ENCODE measurements at places on chromosomes 7 and 10. TPM values are rescaled to one million over a fixed set of nuclear protein-coding genes. Genes with fewer than 3 reads are reported as not detected.
A peak's percentile ranks its signal among the peaks of the same experiment; 100 is the strongest.

The TMEM176A gene
- 42.4 TPM for total RNA-seq

The GDF2 gene
- total RNA-seq: not detected

GRCh38 chr7:129271500-129272355 is 46.9 kb downstream of the AHCYL2 start:
- H3K27me3 ChIP-seq: no peaks in the 10 kb centered on the region
- no peak overlapping the region for H3K4me3 ChIP-seq
- H3K36me3 ChIP-seq: peaks cover 9% of the 10 kb centered on the region
- ATAC-seq: no peak

DNA sequence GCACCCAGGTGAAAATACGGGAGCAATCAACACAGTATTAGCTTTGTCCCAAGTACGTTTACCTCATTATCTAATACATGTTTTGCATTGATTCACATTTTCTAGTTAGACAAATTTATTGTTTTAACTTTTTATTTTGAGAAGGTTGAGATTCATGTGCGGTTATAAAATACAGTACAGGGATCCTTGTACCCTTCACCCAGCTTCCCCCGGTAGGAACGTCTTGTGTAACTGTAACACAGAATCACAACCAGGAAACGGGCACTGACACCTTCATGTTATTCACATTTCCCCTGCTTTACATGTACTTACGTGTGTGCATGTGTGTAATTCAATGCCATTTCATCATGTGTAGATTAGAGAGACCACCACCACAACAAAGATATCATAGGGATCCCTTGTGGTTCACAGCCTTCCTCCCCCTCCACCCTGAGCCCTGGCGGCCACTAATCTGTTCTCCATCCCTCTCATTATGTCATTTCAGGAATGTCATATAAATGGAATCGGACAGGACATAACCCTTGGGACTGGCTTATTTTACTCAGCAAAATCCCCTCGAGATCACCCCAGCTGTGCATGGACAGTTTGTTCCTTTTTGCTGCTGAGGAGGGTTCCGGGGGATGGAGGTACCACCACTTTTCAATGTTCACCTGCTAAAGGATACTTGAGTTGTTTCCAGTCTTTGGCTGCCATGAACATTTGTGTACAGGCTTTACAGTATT is 46.5 kb upstream of the C10orf71 start:
- no peaks in the 10 kb centered on the region for H3K36me3 ChIP-seq
- no peak overlapping the region for H3K4me3 ChIP-seq
- H3K4me1 ChIP-seq: no peaks in the 10 kb centered on the region
- no peak for ATAC-seq
- H3K27me3 ChIP-seq: no peaks in the 10 kb centered on the region
- H3K27ac ChIP-seq: no peak overlapping the region

- no peaks in the 10 kb centered on the region for H3K4me1 ChIP-seq
- no peaks in the 10 kb centered on the region for H3K27me3 ChIP-seq
- H3K27ac ChIP-seq: no peak overlapping the region
- ATAC-seq: no peak
- H3K36me3 ChIP-seq: no peaks in the 10 kb centered on the region
- H3K4me3 ChIP-seq: no peak overlapping the region
Measured at GRCh38 chr10:87842220-87842641, 21.1 kb downstream of the KLLN start.

- H3K4me1 ChIP-seq: no peaks in the 10 kb centered on the region
- H3K4me3 ChIP-seq: no peak overlapping the region
- no peaks in the 10 kb centered on the region for H3K36me3 ChIP-seq
Measured at GRCh38 chr10:101218351-101219138, 10.7 kb downstream of the LBX1 start.

- no peaks in the 10 kb centered on the region for H3K27me3 ChIP-seq
- no peak overlapping the region for H3K27ac ChIP-seq
- H3K4me3 ChIP-seq: no peak overlapping the region
- peaks cover 6% of the 10 kb centered on the region for H3K4me1 ChIP-seq
- H3K36me3 ChIP-seq: no peaks in the 10 kb centered on the region
Measured at GRCh38 chr7:116439841-116440549, 59.5 kb upstream of the CAV2 start.

DNA sequence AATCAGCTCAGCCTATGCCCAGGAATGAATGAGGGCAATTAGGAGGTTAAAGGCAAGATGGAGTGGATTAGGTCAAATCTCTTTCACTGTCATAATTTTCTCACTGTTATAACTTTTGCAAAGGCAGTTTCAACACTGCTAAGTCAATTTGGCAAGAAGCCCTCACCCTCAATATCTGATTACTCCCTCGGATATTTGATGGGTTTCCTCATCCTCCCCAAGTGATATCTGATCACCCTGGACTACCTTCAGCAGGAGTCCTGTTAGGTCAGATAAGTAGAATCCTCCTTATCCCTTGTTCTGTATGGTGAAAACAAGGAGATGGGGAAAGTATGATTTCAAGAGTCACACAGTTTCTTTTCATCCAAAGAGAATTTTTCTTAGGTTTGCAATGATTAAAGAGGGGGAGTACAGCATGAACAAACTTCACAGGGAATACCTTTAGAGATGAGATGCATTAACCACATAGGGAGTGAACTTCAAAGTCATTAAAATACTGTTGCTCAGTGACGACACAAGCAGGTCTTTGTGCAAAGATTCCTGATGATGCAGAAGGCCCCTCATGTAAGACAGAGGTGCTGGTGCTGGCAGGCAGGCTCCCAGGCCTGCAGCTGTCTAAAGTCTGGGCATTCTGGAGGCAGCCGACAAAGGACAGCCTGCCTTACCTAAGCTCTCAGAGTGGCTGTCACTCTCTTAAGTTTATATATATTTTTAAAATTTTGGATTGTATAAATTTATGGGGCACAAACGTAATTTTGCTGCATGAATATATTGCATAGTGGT is 75.4 kb upstream of the POM121L12 start:
- H3K36me3 ChIP-seq: no peaks in the 10 kb centered on the region
- H3K4me3 ChIP-seq: no peak overlapping the region
- H3K4me1 ChIP-seq: no peaks in the 10 kb centered on the region
- no peaks in the 10 kb centered on the region for H3K27me3 ChIP-seq
- H3K27ac ChIP-seq: no peak overlapping the region
- ATAC-seq: no peak

GRCh38 chr10:110859973-110860376 is 11.8 kb upstream of the PDCD4 start:
- peak; percentile 71 for ATAC-seq
- H3K36me3 ChIP-seq: no peaks in the 10 kb centered on the region
- H3K4me3 ChIP-seq: no peak overlapping the region
- no peaks in the 10 kb centered on the region for H3K27me3 ChIP-seq
- H3K27ac ChIP-seq: peak overlapping the region; percentile 66
- H3K4me1 ChIP-seq: peaks cover 4% of the 10 kb centered on the region

Data from gastroesophageal sphincter (tissue), 4 donors.